Fibroblast of villous mesenchyme (primary cell): ENCODE measurements at places on chromosomes 5 and 9. TPM values are rescaled to one million over a fixed set of nuclear protein-coding genes. Genes with fewer than 3 reads are reported as not detected.

- no peak for DNase-seq
Observed at GRCh38 chr9:88553350-88553749, 18.4 kb downstream of the NXNL2 start.

DNA sequence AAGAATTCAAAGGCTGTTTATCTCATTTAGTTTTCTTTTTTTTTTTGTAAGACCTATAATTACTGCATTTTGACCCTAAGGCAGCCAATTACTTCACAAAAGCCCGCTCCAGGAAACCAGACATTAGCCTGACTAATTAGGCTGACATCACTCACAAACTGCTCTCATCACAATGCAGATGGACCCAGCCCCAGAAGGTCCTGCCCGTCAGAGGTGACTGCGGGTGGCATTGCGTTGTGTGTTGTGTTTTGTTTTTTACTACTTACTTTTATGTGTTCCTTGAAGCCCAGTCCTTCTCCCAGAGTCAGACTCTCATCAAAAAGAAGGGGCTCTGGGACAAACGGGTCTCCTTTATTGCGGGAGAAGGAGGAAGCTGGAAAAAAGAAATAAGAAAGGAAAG is 172.2 kb downstream of the HSD17B3 start:
- DNase-seq = no peak

GRCh38 chr9:20611691-20612287 is 10.5 kb downstream of the MLLT3 start:
- DNase-seq = peak; percentile 91

DNA sequence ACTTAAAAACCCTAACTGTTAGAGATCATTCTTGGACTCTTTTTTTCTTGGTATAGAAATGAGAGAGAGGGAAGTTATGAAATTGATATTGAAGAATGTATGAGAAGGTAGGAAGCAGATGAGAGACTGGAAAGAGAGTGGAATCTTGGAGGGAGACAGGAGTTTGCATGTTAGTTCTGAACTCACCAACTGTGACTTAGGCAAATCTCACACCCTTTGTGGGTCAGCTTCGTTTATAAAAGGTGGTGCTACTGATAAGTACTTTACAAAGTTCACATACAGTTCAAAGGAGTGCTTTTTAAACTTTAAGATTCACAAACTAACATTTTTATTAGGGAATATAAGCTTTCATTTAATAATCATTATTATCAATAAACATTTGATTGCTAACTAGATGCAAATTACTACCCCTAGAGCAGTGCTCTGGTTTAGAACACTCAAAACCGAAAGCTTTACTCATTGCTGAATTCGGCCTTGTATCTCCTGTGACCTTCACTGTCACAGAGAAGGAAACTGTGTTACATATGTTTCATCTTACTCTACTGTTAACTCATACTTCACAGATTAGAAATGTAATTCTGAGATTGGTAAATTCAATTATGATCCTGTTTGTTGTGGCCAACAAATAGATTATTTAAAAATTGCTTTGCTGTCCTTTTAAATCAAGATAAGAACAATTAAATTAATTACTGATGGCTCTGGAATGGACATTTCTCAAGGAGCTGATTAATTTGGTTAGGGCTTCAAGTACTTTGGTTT is 143.2 kb downstream of the RMI1 start:
- no peak for DNase-seq

DNA sequence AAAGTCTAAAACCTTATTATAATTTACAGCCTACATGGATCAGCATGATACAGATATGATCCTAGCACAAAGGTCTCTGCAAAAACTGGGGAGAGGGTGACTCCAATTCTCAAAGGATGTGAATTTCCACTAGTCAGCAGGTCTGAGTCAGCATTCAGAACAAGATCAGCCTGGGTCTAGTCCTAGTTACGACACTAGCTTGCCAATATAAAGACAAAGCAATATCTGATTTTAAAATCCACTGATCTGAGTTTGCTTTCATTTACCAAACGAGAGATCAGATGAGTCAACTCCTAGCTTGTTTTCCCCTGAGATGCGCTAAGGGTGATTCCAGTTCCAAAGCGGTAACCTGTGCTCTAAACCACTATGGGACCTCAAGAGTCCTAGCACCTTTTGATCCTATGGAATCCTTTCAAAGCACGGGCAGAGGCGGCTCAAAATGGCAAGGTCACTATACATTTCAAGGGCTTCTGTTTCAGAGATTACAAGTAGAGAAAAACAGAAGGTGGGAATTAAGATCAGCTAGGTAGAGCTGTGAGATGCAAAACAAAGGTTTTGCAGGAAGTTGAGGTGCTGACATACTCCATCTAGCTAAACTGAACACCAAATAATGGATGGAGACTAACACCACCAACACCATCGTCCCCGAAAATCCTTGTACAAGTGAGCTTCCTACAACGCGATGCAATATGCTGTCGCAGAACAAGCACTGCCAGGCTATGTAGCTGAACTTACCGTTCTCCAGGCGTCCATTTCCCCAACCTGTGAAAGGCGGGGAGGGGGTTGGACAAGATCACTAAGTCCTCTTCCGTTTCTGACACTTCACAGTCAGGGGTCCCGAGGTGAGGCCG is 906 bp downstream of the SLC25A51 start:
- DNase-seq = peak; percentile 62

DNA sequence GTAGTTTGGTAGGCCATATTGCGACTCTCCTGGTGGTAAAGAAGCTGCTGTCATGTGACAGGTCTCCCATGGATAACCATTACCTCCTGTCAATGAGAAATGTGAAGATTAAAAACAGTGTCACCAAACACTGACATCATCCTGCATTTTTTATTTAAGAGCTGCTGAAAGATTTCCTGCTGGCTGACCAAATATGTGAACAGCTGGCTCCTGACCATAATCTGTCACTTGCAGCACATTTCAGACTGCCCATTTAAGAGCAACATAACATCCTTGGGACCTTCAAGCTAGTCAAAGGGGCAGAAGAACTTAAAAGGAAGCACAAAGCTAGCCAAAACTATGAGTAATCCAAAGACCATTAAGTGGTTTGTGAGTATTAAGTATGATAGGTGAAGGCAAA is 288.0 kb downstream of the IZUMO3 start:
- no peak for DNase-seq

GRCh38 chr9:22147813-22148527 is 138.9 kb upstream of the CDKN2B start:
- DNase-seq = peak; percentile 94

DNA sequence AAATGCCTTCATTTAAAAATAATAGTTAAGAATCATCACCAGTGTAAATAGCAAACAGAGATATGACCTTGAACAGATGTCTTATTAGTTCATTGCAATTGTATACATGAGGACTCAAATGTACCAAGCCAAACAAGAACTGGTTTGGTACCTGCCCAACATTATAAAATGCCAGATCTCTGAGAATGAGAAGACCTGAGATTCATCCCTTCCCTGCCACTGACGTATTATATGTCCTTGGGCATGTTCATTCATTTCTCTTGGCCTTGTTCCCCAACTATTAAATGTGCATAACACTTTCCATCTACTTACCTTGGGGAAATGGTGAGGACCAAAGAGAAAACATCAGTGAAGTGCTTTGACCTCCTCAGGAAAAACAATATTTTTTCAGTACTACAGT is 33.6 kb upstream of the ERBIN start:
- DNase-seq = no peak

DNA sequence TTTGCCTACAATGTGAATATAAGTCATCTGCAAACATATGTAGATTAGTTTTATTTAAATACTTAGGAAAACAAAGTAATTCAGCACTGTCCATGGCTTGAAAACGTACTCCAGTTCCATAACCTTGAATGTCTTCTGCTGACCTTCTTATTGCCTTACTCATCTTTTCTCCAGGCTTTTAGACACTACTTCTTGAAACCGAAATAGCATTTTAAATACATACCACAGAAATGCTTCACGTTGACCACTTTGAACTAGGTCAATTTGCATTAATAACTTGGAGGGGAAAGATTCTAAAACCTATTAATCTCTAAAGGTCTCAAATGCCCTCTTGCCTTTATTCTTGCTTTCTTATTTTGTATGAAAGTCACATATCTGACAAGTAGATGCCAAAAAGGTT is 995.4 kb upstream of the ACO1 start:
- no peak for DNase-seq

The TMEM252 gene
- total RNA-seq = not detected in 2 replicates

The NR5A1 gene
- total RNA-seq = not detected in 2 replicates

The SLC24A2 gene
- under 0.01 TPM in 1 of 2 replicates, not detected in the other for total RNA-seq

The SPINK5 gene
- under 0.01 TPM in 1 of 2 replicates, not detected in the other for total RNA-seq
